ENCODE measurements at places on chromosomes 3 and 15.

GRCh38 chr15:47971637-47972036, 149.2 kb upstream of the SLC24A5 start:
- no peak for DNase-seq

GRCh38 chr15:54208786-54209185, 230.5 kb downstream of the UNC13C start:
- DNase-seq, result no peak

DNA sequence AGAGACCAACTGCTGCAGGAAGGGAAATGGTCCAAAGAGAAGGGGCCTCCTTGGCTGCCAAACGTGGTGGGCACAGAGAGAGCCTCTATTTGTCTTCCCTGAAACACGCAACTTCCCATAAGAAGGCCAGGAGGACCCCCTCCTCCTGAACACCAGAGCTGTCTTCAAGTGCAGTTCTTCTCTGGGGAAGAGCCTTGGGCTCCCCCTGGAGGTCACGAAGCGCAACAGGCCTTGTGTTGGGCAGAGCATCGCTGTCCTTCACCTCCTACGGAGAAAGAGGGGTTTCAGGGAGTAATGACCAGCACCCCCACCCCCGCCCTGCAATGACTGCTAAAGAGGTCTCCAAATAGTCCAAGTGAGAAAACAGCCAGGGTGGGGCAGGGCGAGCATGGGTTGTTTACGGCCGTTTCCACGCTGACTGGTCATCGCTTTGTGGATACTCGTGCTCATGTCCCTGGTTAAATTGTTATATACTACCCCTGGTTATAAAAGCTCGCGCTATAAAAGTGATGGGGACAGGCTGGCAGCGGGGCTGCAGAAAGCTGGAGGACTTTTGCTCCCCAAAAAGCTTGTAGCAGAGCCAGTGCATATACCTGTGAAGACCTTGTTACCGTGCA, 397.5 kb upstream of the ATP10A start:
- DNase-seq, result no peak

- no peak for DNase-seq
Observed at GRCh38 chr3:62805580-62806277, 69.5 kb downstream of the CADPS start.

GRCh38 chr3:134252766-134253165, 2.1 kb upstream of the RYK start:
- no peak for DNase-seq

GRCh38 chr3:31014317-31015040, 120.0 kb upstream of the GADL1 start:
- no peak for DNase-seq

DNA sequence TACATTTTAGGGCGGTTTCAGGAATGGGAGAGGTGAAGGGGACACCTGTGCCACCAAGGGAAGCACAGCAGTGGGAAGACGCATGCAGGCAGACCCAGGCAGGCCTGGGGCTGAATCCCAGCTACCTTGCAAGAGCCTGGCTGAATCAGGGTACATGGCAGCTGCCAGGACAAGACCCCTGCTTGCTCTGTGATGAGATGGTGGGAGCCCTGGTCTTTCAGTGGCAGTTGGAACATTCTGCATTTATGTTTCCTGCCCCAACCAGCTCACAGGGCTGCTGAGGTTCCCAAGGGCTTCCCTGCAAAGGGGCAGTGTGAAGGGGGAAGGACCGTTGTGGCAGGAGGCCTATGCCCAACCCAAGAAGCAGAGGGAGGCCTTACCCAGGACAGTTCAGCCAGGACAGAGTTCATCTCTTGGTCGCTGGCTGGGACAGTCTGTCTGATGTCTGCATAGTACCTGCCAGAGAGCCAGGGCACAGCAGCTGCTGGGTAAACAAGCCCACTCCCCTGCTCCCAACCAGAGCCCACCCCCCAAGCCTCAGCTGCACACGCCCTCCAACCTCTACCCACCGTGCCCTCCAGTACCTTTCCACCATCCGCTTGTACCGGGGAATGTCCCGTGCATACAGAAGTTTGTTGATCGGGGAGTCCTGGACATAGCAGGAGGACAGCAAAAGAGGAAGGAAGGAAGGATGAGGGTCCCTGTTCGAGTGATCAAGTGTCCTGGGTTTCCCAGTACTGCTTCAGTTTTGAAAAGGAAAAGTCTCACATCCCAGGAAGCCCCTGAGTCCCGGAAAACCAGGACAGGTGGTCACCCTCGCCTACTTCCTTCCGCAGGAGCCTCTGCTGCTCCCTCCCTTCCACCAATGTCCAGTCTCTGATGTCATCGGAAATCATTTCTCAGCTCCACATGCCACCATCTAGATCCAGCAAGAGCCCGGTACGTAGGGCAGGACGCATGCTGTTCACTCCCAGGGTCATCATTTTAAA, 23.1 kb downstream of the PLXNB1 start:
- DNase-seq, result no peak

GRCh38 chr3:154956815-154957214, 123.3 kb upstream of the MME start:
- no peak for DNase-seq

GRCh38 chr3:15405448-15406050, 21.8 kb downstream of the METTL6 start:
- no peak for DNase-seq

DNA sequence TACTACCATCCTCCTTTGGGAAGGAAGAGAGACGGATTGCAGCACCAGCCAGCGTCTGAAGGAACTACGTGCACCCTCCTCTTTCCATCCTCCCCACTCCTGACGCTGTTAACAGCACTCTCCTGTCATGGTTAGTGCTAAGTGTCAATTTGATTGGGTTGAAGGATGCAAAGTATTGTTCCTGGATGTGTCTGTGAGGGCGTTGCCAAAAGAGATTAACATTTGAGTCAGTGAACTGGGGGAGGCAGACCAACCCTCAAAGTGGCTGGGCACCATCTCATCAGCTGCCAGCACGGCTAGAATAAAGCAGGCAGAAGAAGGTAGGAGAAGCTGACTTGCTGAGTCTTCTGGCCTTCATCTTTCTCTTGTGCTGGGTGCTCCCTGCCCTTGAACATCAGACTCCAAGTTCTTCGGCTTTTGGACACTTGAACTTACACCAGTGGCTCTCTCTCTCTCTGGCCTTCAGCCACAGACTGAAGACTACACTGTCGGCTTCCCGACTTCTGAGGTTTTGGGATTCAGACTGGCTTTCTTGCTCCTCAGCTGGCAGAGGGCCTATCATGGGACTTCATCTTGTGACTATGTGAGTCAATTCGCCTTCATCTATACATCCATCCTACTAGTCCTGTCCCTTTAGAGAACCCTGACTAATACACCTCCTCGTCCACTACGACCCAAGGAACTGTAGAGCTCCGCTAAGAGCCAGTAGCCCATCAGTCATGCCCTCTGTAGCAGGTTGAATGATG, 128.2 kb upstream of the HES1 start:
- no peak for DNase-seq

DNA sequence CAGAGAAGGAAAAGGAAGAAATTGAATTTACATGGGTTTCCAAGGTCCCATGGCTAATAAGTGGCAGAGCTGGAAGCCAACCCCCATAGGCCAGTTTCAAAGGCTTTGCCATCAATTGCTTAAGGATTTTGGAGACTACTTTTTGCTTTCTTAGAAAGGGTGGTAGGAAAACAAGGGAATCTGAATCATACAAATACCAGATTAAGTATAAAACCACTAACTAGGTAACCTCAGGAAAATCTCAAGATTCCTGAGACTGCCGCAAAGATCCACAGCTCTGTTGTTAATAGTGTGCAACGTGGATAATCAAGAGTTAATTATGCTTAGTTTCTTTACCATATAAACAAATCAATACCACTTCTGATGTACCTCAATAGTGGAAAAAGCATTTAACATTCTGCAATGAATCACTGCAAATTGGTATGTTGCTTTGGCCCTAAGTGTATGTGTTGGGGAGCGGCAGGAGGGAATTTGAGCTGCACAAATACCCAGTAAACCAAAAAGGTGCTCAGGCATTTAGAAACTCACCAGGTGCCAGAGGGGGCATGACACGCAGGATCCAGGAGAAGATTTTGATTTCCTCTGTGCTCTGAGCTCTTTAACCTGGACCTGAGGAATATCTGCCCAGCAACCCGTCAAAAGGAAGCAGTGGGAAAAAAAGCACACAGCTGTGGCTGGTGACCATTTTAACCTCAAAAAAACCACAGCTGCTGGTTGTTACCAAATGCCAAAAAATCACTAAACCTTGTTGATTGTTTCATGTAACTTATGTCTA, 22.0 kb downstream of the AADAC start:
- no peak for DNase-seq

DNA sequence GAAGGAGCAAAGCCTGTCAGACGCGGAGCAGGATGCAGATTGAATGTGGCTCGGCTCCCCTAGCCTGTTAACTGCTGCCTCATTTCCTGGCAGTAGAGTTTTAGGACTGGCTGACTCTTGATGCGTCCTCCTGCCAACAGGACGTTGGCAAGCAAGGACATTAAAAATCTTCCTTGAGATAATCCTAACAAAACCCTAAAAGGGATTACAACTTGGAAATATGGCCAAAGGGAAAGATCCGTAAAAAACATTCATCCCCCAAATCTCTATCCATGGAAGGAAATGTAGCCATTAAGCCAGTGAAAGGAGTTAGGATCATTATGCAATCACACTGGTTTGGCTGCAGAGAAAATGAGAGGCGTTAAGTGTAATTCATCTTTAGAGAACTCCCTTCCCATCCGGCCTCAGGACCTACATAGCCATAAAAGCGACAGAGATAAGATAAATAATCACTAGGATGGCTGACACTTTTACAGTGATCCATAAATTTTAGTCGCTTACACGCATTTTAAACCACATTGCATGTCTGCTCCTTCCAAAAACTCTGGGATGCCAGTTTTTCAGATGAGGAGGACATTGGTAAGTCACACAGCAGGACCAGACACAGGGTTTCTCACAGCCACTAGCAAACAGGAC, 44.5 kb upstream of the C3orf80 start:
- no peak for DNase-seq

DNA sequence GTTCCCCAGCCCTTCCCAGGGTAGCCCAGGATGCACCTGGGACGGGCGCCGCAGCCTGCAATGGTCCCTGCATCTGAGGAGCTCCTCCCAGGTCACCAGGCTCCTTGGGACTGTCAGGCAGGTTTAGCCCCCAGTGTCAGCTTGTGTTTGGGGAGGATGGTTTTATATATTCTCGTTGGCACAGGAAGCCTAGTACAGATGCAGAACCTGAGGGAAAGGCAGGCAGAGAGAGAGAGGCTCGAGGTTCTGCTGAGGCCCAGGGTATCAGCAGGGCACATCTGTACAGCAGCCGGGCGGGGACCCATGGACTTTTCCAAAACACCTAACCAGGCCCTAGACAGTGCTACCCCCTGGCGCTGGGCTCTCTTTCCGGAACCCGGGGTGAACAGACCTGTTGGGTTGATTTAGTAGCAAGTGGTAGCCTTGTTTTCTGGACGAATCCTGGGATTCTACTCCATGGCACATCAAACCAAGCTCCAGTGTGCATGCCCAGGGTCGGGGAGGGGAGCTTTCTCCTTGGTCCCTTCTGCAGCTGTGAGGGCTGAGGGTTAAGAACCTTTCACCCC, 8.6 kb downstream of the PAK6 start:
- DNase-seq, result no peak
